ENCODE measurements at places on chromosomes 16 and 17. TPM values are rescaled to one million over a fixed set of nuclear protein-coding genes. Genes with fewer than 3 reads are reported as not detected.

ARL5C gene
- total RNA-seq = not detected

ZBTB4 gene
- total RNA-seq = 4.1 TPM

KREMEN2 gene
- total RNA-seq = 64.8 TPM

DNA sequence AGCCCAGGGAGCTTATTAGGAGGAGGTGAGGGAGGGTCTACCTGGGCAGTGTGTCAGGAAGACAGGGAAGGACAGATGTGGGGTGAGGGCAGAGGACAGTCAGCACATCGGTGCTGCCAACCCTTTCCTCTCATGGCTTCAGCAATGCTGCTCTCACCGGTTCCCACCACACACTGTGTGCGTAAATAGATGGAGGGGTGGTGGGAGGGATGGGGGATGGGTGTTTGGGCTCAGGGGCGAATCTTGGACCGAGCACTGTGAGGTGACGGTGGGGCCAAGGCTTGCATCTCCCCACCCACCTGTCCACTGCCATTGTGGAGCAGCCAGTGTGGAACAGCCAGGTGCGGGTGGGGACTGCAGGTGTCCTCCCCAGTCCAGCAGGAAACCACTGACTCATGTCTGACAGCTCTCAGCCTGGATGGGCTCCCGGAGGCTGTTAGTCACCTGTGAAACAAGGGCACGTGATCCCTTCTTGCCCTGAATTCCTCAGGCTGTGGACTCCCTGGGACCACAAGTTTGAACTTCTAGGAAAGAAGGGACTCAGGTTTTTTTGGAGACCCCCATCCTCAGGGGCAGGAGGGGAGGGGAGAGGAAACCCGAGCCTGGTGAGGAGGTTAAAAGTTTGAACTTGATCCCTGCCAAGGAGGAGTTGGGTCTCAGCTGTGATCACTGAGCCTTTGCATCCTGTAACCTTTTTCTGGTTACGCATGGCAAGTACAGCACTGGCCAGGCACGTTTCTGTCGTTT is 42.7 kb upstream of the SMPD3 start:
- peak; percentile 64 for DNase-seq

- DNase-seq = no peak
Observed at GRCh38 chr16:65500007-65500406, 378.1 kb upstream of the CDH11 start.
